ENCODE measurements at places on chromosomes 6 and 20.

DNA sequence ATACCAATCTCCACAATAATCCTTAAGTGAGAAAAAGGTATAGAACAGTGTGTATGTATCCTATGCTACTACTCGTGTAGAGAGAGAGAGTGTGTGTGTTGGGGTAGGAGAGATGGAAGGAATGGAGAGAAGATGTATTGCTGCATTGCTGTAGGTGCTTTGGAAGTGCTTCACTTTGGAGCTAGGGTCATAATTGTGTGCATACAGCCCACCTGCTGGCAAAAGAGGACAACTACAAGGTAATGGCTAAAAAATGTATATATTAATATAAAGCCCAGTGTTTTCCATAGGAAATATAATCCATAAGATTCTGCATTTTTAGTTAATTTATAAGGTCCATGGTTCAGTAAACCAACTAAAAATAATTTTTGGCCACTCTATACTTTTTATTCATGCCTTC, 36.1 kb downstream of the SERAC1 start:
- DNase-seq: no peak

- DNase-seq: no peak
These were observed 61.4 kb downstream of the WDR27 start for GRCh38 chr6:169640351-169640852.

GRCh38 chr20:47680804-47681529, 104.3 kb downstream of the SULF2 start:
- no peak for DNase-seq

- DNase-seq: no peak
These were observed 223.4 kb downstream of the PREX1 start for GRCh38 chr20:48604426-48604825.

GRCh38 chr6:4435981-4436445, 300.6 kb upstream of the ECI2 start:
- no peak for DNase-seq

- no peak for DNase-seq
These were observed 54.5 kb downstream of the GINS1 start for GRCh38 chr20:25461786-25462545.

GRCh38 chr6:167020206-167020605, 21.0 kb downstream of the CEP43 start:
- DNase-seq: no peak

Measured in stimulated activated CD8-positive, alpha-beta memory T cell treated with anti-CD3 and anti-CD28 coated beads, Interleukin-4, amount 100 ng/mL, for 1 hour (primary cell).